Chondrocyte (in vitro differentiated cells): ENCODE measurements at places on chromosomes 6 and 20.

DNA sequence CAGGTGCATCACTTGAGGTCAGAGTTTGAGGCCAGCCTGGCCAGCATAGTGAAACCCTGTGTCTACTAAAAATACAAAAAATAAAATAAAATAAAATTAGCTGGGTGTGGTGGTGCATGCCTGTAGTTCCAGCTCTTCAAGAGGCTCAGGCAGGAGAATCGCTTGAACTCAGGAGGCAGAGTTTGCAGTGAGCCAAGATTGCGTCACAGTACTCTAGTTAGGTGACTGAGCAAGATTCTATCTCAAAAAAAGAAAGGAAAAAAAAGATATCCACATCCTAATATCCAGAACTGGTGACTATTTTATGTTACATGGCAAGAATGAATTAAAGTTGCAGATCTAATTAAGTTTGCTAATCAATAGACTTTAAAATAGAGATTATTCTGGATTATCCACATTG, 32.5 kb downstream of the SCGN start:
- DNase-seq = no peak

DNA sequence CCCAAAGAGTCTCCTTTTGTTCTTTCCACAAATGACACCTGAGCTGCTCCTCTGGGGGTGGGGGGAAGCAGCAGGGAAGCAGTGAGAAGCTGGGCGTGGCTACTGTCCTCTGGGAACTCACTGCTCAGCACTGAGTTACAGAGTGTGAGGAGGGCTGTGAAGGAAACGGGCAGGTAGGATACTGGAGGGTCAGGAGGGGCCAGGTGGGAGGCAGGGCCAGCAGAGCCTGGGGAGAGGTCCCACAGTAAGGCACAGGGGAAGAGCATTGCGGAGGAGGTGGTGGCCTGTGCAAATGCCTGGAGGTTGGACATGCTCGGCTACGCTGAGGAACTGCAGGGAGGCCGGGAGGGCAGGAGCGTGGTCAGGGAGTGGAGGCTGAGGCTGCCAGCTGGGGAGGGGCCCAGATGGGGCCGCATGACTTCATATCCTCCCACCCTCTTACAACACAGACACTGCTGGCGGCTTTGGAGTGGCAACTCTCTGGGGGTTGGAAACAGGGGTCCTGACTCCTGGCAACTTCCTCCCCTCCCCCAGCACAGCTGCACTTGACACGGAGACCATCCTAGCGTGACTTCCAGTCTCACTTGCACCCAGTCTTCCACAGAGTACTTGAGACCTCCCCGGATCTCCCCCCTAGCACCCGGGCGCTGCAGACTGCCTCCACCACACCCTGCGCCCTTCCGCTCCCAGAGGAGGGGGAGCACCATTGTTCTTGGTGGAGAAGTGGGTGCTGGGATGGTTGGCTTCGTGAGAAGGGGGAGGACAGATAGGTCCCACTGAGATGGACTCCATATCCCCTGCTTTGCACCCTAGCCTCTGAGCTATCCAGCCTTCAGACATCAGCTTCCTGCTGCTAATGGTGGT, 34.2 kb downstream of the RBM38 start:
- DNase-seq = no peak

DNA sequence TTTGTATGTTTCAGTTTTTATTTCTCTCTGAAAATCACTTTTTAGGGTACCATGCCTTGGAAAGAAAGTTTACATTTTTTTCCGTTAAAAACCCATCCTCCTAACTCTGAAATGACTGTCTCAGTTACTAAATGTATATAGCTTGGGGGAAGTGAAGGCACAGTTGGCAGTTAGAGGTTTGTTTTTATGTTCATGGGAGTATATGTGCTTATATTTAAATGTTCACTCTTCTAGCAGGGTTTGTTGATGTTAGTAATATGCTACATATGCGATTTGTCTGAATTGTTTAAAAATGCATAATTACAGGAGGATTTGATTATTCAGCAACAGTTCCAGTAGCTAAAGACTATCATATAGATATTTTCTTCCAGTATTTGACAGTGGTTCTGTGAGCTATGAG, 31.1 kb downstream of the CDKAL1 start:
- no peak for DNase-seq

DNA sequence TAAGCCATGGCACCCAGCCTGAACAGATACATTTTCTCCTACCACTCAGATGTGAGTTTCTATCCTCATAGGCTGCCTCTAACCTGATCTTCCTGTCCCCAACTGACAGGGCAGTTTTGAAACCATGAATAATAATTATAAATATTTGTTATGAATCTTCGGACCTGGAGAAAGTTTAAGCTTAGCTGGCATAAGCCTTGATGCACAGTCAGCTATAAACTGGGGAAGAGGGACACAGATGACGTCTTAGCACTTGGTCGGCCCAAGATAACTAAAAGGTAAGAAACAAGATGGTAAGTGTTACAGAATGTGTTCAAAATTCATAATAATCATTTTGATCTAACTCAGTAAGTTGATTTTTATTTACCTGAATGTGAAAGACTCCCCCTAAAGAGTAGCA, 8.1 kb downstream of the ZKSCAN4 start:
- DNase-seq = no peak

GRCh38 chr20:25470045-25470444, 62.6 kb downstream of the GINS1 start:
- peak; percentile 51 for DNase-seq

DNA sequence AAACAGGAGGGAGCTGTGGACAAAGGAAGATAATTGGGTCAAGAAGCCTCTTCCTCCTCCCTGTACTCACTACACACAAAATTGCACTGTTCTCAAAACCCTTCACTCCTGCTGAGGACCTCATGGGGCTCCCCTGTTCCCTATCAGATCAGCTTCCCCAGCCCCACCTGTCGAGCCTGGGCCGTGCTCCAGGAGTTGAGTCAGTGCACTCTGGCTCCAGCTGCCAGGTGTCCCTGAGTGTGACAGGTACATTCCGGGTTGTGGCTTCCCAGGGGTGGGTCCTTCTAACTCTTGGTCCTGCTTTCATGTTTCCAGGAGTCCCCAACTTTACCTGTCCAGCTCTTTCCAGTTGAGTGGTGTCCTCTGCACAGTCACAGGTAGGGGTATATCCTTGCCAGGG, 8.4 kb downstream of the RAB5IF start:
- DNase-seq = no peak

GRCh38 chr20:6017880-6018279, 36.0 kb downstream of the LRRN4 start:
- no peak for DNase-seq

GRCh38 chr6:8678466-8678865, 243.1 kb upstream of the SLC35B3 start:
- no peak for DNase-seq

DNA sequence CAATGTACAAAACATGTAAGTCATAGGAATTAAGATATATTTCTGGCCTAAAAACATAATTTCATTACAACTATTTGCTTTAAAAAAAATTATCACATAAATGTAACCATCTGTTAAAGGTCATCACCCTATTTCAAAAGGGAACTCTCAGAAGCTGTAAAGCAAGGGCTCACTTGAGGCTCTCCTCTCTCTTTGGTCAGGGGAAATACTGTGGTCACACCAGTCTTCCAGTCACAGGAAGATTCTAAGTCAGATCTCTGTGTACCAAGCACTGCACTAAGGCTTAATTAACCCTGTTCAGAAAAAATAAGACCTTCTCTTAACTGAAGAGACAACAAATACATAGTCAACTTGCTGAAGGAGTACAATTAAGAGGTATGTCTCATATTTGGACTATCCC, 75.6 kb downstream of the MMS22L start:
- DNase-seq = no peak

- no peak for DNase-seq
These were observed 107.2 kb upstream of the PLEKHG1 start for GRCh38 chr6:150492507-150492906.

DNA sequence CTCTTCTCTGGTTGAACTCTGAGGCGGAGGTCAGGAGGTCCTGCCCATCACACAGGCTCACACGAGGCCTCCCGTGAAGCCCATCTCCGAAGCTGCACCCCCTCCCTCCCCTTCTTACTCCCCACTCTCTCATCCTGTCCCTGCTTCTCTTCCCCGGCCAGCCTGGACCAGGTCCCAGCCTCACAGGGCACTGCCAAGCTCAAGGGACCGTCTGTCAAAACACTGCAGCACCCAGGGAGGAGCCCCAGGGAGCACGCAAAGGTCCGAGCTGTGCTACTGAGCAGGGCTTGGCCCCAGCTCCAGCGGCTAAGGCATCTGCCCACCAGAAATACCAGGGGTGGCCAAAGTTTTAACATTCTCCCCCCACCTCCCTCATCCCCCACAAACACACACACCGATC, 70.0 kb downstream of the PSMG4 start:
- no peak for DNase-seq

DNA sequence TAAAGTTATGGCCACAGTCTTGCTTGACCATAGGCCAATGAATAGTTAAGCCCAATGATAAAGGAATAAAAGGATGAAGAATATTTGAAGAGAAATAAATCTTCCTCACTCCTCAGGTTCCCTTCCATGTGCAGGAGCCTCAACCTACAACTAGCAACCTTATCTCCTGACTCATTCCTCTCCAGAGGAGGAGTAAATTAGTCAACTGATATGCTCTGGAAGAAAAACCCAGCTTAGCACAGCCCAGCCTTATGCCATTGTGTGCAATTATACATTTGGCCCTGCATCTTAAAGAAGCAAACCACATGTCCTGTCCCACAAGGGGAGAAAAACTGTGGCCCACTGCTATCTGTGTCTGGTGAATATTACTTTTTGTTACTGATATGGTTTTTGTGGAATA, 82.1 kb downstream of the PHIP start:
- no peak for DNase-seq

DNA sequence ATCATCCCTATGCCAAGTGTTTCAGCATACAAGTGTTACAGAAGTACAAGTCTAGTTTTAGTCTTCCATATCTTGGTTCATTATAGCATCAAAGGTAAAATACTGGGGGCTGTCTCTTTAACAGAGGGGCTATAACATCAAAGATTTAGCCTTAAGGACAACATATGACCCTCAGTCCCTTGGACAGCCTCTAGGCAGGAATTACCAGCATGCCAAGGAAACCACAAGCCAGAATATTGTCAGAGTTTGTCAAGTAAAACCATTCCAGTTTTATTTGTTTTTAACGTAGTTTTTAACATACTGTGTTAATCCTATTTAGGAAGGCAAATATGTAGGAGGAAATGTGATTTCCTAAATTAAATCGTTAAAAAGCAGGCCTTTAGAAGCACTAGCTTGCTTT, 18.6 kb downstream of the ZKSCAN8 start:
- no peak for DNase-seq

DNA sequence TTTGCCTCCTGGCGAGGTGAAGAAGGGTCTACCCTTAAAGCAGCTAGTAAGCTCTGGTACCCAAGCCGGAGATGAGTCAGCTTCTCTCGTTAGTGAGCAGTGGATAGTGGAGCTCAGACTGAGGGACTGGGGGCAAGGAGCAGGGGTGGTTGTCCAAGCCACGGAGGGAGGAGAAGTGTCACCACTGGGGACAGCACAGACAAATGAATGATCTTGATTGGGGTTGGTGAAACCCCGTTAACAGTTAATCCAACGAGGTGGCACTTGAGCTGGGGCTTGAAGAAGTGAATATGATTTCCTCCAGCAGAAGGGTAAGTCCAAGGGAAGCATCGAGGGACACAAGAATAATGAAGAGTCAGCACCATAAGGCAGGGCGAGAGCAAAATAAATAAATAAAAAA, 43.0 kb downstream of the JARID2 start:
- DNase-seq = no peak

GRCh38 chr20:45853484-45853883, 3.7 kb downstream of the ACOT8 start:
- DNase-seq = no peak

GRCh38 chr6:149028767-149029405, 282.1 kb downstream of the UST start:
- no peak for DNase-seq

DNA sequence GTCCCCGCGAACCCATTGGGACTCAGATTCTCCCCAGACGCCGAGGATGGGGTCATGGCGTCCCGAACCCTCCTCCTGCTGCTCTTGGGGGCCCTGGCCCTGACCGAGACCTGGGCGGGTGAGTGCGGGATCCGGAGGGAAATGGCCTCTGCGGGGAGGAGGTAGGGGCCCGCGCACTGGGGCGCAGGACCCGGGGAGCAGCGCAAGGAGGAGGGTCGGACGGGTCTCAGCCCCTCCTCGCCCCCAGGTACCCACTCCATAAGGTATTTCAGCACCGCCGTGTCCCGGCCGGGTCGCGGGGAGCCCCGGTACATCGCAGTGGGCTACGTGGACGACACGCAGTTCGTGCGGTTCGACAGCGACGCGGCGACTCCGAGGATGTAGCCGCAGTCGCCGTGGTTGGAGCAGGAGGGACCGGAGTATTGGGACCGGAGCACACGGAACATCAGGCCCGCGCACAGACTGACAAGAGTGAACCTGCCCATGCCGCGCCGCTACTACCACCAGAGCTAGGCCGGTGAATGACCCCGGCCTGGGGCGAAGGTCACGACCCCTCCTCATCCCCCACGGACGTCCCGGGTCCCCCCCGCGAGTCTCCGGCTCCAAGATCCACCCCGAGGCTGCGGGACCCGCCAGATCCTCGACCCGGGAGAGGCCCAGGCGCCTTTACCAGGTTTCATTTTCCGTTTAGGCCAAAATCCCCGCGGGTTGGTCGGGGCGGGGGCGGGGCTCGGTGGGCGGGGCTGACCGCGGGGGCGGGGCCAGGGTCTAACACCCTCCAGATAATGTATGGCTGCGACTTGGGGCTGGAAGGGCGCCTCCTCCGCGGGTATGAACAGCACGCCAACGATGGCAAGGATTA, 15.7 kb upstream of the HLA-A start:
- no peak for DNase-seq

GRCh38 chr6:150981095-150981494, 115.6 kb downstream of the MTHFD1L start:
- no peak for DNase-seq

DNA sequence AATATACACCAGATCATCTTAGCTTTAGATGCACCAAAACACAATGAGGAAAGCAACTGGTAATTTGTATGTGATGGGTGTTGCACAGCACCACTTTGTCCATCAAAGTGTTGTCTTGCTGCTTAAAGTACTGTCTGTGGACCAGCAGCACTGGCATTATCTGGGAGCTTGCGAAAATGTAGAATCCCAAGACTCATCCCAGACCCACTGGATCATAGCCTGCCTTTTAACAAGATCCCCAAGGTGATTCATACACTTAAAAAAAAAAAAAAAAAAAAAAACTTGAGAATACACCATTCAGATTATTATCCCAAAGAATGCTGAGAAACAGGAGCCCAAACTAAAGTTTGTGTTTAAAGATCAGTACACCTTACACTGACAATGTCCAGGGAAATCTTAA, 123.4 kb downstream of the TASP1 start:
- no peak for DNase-seq
